Stimulated activated CD8-positive, alpha-beta memory T cell treated with anti-CD3 and anti-CD28 coated beads, Interleukin-4, amount 100 ng/mL, for 4 hours (primary cell): ENCODE measurements at places on chromosomes 6 and 20.

- DNase-seq = no peak
Measured at GRCh38 chr6:66082914-66083313, 375.9 kb upstream of the EYS start.

DNA sequence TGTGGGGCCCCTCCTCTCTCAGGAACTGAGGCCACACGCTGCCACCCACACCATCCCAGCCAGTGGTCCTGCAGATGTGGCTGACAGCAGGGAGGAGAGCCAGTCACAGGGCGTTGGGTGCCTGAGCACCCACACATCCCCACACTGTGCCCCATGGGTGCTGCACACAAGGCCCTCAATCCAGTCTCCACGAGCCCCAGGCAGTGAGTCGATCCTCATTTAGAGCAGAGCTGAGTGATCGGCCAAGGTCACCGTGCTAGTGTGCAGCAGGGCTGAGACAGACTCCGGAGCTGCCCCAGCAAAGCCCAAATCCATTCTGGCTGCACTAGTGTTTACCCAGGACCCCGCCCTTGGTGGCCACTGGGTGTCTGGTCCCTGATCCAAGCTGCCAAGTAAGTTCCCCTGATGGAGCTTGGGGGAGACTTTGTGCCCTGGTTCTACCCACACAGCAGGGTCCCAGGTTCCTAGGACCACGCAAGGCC, 9.0 kb downstream of the C20orf203 start:
- no peak for DNase-seq

GRCh38 chr20:45347936-45348778, at the start of gene SDC4:
TSS of gene SDC4 (minus strand) at chr20:45348424. CDS start at chr20:45348384, 40 bp downstream.
- peak; percentile 50 for DNase-seq

DNA sequence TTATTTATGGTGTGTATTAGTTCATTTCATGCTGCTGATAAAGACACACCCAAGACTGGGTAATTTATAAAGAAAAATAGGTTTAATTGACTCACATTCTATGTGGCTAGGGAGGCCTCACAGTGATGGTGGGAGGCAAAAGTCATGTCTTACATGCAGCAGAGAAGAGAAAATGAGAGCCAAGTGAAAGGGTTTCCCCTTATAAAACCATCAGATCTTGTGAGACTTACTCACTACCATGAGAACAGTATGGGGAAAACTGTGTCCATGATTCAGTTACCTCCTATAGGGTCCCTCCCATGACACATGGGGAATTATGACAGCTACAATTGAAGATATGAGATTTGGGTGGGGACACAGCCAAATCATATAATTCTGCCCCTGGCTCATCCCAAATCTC, 150.0 kb upstream of the AHI1 start:
- DNase-seq = no peak

DNA sequence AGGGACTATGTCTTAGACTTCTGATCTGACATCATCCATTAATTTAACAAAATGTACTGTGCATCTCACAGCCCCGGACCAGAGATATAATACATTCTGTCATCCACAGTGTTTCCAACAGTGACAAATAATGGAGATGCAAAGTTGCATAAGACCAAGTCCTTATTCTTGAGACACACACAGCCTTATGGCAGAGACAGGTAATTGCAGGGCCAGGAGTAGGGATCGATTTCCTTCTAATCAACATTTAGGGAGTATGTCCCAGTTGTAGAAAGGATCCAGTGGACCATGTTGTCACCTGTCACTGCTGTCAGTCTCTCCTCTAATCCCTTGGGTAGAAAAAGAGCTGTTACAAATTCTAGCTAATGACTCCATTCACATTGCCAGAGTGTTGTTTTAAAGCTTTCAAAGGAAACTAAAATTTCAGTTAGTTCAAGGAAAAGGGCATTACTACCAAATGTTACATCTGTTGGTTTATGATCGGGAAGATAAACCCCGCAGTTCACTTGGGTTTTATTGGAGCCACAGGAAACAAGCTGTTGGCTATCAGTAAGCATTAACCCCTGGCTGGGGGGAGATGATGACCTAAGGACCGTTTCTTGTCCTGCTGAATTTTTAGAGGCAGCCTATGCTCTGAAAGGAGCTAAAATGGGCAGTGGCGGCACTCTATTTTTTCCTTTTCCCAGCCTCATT, 111.4 kb upstream of the ATXN1 start:
- no peak for DNase-seq

- DNase-seq = no peak
Measured at GRCh38 chr6:14656649-14657048, 539.1 kb downstream of the CD83 start.

DNA sequence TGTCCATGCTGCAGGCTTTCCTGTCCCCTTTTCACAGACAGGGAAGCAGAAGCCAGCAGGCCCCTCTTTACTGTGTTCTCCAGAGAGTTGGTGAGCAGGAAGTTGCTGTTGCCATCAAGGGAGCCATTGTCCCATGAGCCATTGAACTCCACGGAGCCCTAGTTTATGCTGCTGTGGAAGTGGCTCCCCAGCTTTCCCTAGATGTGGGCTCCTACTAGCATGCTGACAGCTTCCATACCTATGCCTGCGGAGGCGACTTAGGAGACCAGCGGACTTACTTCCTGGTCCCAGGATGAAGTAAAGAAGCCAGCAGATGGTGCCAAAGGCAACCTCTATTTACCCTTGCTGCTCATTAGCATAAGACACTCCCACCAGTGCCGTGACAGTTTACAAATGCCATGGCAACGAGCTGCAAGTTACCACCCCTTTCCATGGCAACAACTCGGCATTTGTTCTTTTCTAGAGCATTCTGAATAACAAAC, 30.8 kb upstream of the FKBP1A start:
- no peak for DNase-seq

- no peak for DNase-seq
Measured at GRCh38 chr6:126033696-126034095, 47.4 kb downstream of the TRMT11 start.

- no peak for DNase-seq
Measured at GRCh38 chr6:130337534-130337933, 28.3 kb upstream of the TMEM200A start.

DNA sequence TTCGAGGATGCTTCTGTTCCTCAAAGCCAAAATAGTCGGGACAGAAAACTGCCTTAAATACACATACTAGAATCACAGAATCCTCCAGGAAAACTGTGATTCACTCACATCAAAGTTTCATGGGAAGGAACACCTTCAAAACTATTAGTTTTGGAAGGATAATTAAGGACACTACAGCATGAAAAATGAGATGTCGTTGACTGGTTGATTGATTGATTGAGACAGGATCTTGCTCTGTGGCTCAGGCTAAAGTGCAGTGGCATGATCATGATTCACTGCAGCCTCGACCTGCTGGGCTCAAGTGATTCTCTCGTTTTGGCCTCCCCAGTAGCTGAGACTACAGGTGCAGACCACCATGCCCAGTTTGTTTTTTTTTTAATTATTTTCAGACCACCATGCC, 25.7 kb upstream of the MAP3K4 start:
- no peak for DNase-seq

GRCh38 chr6:82270881-82271635, 23.5 kb upstream of the IBTK start:
- DNase-seq = no peak

DNA sequence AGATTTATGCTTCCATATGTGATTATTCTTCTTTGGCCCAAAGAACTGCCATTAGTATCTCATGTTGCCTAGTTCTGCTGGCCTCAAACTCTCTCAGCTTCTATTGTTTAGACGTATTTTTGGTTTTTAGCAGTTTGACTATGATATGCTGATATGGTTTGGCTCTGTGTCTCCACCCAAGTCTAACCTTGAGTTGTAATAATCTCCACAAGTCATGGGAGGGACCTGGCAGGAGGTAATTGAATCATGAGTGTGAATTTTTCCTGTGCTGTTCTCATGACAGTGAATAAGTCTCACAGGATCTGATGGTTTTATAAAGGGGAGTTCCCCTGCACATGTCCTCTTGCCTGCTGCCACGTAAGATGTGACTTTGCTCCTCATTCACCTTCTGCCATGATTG, 96.7 kb upstream of the ARG1 start:
- no peak for DNase-seq

- no peak for DNase-seq
Measured at GRCh38 chr20:47370850-47371782, 14.6 kb upstream of the ZMYND8 start.

GRCh38 chr6:35774116-35774794, 2.1 kb upstream of the CLPSL2 start:
- no peak for DNase-seq

DNA sequence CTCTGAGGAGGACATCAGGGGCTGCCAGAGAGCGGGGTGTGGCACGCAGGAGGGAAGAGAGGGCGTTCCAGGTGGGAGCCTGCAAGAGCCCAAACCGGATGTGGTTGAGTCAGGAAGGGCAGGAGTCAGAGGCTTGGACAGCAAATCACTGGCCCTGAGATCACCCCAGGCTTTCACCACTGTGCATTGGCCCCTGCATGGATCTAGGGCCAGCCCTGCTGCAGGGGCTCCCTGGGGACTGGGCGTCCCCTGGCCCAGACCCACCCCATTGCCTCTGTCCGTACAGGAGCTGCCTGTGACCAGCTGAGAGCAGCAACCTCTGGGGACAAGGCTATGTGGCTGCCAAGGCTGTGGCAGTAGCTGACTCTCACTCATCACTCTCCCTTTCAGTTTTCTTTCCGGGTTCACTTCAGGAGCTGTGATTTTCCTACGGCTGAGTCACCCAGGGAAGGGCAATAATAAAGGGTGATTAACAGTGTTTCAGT, 33.9 kb downstream of the KCNK17 start:
- DNase-seq = no peak

GRCh38 chr6:41318261-41318653, 17.2 kb upstream of the NCR2 start:
- no peak for DNase-seq
